ENCODE measurements at places on chromosomes 5 and 9.

- no peak for DNase-seq
Measured at GRCh38 chr5:35618781-35619180, 1.1 kb downstream of the SPEF2 start.

DNA sequence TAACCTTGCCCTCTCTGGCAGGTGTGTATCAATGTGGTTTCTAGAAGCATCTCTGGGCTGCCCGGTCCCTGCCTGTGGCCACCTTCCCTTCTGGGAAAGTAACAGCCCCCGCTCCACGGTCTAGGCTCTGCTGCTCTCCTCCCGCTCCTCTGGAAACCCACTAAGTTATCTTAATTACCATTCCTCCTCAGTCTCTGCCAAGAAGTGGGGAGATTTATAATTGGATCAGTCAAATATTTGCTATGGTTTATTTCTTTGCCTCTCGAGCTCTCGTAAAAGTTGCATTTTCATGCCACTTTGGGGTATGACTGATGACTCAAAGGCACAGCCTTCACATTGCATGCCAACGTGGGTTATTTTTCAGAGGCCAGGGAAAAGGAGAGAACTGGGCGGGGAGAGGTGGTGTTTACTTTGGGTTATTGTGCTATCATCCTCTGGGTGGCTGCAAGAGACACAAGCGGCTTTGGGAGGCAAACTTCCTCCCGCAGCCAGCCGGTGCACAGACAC lies 205.3 kb upstream of the WWC1 start:
- no peak for DNase-seq

DNA sequence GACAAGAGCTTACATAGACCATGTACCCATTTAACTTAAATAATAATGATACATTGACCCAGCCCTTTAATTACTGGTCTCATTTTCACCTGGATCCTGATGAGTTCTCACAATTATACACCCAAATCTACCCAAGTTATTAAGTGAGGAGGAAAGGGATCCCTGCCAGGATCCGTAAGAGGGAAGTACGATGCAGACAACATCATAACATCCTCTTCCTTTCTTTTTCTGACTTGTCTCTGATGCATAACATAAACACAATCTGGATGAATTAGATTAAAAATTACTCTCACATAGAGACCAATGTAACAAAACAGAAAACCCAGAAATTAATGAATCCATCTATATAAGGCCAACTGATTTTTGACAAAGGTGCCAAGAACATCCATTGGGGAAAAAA lies 17.0 kb downstream of the MARCHF3 start:
- DNase-seq, result no peak

GRCh38 chr9:16345902-16346301 lies 524.6 kb downstream of the BNC2 start:
- DNase-seq, result no peak

DNA sequence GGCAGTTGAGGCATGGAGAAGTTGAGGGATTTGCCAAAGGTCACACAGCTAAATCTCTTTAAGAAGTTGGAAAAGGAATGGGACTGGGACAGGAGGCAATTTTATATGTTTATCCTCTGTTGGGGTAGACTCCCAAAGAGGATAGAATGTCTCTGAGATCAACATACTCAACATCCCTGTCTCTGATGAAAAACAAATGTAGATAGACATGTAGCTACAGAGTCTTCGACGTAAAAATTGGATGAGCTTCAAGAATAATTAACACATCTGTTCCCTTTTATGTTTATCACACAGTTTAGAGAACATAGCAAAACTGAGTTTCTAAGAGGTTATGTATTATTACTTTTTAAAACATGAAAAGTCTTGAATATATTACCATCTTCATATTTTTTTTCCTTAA lies 204.6 kb upstream of the CD180 start:
- DNase-seq, result no peak

- DNase-seq, result no peak
Measured at GRCh38 chr5:80962630-80963520, 2.7 kb downstream of the RASGRF2 start.

DNA sequence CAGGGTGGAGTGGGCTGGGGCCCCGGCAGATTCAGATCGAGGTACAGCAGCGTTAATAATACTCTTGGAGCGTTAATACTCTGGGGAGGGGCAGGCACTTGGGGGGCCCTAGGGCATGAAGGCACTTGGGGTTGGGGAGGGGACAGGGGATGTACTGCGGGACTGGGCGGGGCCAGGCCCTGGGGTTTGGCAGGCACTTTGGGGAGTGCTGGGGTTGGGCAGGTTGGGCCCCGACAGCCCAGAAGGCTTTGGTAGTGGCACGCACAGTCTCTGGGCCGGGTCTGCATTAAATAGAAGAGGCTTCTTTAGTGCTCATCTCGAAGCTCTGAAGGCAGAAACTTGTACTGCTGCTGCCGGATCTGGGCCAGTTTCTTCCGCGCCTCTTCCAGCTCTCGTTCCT lies 7.8 kb upstream of the TPM2 start:
- DNase-seq, result no peak

DNA sequence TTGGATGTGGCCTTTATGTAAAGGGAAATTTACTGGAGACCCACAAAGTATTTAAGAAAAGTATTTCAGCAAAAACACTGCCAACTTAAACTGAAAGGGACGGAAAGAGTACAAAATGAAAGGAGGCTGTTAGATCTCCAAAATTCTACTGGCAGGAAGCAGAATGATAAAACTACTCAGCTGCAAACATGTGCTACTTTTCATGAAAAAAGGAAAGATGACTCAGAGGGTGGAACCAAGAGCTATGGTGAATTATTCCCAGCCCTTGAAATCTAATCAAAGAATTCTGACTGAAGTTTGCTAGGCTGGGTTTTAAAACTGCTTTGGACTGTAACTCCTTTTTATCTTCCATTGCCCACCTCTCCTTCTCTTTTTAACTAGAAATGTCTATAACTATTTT lies 58.6 kb upstream of the ZBED3 start:
- DNase-seq, result peak; percentile 37

- DNase-seq, result no peak
Measured at GRCh38 chr5:158139161-158139560, 280.2 kb upstream of the CLINT1 start.

- DNase-seq, result no peak
Measured at GRCh38 chr9:92711844-92712243, 41.9 kb upstream of the IPPK start.

DNA sequence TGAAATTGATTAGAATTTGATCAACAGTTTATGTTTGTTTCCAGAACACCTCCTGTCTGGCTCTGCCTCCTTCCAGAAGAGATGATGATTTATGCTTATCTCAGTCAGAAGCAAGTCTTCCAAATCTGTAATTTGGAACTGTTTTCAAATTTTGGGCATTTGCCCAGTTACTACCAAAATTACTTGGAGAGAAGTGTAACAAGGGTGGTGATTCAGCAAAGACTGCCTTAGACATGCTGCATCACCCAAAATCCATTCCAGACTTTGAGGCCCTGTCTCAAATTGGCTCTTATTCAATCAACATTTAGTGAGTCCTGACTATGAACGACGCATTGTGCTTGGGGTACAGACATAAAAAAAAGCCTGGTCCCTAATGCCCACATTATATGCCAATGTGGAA lies 89.4 kb downstream of the SH3TC2 start:
- no peak for DNase-seq

GRCh38 chr5:44312374-44312773 lies 76.8 kb downstream of the FGF10 start:
- DNase-seq, result no peak

DNA sequence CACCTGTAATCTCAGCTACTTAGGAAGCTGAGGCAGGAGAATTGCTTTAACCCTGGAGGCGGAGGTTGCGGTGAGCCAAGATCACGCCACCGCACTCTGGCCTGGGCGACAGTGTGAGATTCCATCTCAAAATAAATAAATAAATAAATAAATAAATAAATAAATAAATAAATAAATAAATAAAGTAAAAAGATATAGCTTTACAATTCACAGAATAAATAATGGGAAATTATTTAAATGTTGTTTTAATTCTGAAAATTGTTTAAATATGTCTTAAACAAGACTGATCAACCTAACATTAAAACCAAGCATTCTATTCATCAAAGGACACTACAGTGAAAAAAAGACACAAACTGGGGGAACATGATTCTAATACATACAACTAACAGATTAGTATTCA lies 357.1 kb downstream of the CTNND2 start:
- DNase-seq, result no peak

GRCh38 chr5:52784737-52785136 lies 3.0 kb upstream of the ITGA1 start:
- DNase-seq, result no peak

GRCh38 chr9:26773056-26773455 lies 119.5 kb downstream of the CAAP1 start:
- DNase-seq, result no peak

DNA sequence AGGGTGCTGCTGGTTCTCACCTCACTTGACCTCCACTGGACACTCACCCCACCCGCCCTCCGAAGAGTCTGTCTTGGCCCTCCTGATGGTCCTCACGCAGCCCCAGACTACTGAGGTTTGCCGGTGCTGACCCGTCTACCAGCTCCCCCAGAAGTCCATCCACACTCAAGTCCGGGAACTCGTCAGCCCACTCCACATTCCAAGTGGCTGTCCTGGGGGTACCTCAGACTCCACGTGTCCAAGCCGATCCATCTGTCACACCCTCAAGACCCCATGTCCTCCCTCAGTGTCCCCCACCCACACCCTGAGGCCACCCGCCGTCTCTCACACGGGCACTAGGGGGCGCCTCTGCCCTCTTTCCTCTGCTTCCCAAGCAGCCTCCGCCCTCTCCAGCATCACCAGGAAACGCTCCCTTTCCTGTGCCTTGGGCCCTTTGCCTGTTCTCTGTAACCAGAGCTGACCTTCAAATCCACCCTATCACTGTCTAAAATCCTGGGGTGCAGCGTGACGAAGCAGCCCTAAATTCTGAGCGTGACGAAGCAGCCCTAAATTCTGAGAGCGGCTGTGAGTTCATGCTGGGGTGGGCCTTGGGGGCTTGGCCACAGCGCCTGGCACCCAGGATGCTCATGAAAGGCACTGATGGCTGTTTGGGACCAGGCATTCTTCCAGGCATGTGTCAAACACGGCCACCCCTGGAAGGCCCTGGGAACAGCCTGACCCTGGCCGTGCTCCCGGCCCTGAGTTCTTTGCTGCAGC lies 95.7 kb downstream of the KCNT1 start:
- DNase-seq, result peak; percentile 23

- DNase-seq, result no peak
Measured at GRCh38 chr9:130934702-130935647, 4.1 kb downstream of the FIBCD1 start.

DNA sequence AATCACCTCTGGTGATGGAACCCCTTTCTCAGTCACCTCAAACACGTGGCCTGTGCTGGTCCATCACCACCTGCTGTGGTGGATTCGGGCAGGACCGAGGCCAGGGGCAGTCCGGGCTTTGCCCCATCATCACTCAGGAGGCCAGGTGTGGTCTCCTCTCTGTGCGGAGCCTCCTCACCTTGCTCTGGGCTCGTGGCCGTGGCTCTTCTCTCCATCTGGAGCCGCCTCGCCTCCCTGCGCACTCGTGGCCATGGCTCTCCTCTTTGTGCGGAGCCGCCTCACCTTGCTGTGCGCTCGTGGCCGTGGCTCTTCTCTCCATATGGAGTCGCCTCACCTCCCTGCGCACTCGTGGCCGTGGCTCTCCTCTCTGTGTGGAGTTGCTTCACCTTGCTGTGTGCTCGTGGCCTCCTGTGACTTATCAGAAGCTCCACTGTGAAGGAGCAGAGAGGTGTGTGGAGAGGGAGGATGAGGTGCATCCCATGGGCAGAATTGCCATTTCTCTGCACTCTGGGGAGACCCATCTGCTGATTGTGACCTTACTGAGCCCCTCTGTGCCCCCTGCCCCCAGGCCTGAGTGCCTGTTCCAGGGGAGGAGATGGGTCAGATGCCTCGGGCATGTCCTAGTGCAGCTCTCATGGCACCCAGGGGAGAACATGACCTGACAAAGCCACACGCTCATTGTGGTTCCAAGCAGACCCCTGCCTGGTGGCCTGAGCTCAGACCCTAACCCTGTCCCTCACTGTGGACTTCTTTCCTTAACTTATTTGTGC lies 276.6 kb upstream of the IRX2 start:
- no peak for DNase-seq

DNA sequence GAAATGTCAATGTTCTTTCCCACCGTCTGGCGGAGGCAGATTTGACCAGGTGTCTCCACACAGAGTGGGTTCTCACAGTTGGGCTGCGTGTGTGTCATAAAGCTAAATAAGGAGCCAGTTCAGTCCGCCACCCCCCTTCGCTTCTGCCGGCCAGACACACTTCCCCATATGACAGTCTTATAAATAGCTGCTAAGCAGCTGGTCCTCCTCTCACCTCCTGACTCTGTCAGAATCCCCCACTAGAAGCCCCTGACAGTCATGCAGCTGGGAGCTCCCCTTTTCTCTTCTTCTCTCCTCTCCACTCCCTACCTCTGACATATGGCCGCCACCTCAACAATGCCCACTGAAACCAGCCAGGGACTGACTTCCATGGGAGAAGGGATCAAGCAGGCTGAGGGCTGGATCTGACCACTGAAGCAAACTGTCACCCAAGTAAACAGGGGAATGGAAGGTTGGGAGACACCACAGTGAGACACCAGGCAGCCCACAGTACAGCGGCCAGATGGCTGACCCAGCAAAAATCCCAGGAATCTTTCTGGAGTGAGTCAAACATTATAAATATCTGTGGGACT lies 141.9 kb upstream of the EFNA5 start:
- peak; percentile 89 for DNase-seq

DNA sequence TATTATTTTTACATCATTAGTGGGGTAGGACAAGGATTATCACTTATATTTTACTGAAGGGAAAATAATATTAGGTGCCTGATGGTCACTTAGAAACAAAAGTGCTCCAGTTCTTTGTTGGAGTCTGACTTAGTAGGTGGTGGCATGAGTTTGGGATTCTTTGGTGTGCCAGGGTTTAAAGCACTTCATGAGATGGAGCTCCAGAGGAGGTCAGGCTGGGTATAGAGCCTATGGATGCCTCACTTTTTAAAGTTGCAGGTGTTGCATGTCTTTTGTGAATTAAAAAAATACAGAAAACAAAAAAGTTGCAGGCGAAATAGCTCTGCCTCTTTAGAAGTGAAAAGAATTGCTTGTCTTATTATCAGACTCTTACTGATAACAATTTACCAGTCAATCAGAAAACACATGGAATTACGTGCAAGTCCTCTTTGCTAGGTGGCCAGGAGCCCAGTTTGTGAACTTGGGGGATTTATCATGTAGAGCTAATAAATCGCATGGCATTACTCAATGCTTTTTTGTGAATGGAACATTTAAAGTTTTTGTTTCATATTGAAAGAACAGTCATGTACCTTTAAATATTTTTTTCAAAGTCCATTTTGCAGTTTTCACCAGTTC lies 1.6 kb downstream of the ITK start:
- no peak for DNase-seq

DNA sequence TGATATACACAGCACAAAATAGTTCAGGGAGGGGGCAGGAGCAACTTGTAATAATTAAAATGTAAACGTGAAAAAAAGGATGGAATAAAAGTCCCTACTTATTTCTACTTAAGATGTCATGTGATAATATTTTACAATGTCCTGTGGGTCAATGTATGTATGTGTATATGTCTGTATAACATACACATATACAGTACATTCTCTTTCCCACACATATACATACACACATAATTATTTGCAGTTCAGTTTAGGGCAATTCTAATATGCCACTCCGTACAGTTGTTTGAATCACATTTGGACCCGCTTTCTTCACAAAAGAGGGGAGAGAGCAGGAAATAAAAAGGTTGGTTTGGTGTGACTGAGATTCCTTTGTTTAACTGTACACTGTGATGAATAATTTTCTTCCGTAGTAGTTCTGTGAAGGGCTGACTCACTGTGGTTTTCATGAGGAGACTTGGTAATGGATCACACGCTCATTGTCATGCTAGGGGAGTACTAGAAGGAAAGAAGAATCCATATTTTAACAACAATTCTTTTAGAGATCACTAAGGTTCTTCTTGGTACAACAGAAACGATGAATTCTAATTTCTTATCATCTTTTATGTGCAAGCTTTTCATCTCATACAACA lies 26.2 kb upstream of the ACOT12 start:
- DNase-seq, result peak; percentile 91
